ENCODE measurements at places on chromosomes 13 and 19.

- no peak for DNase-seq
Observed at GRCh38 chr13:45068036-45069001, 52.0 kb upstream of the GTF2F2 start.

DNA sequence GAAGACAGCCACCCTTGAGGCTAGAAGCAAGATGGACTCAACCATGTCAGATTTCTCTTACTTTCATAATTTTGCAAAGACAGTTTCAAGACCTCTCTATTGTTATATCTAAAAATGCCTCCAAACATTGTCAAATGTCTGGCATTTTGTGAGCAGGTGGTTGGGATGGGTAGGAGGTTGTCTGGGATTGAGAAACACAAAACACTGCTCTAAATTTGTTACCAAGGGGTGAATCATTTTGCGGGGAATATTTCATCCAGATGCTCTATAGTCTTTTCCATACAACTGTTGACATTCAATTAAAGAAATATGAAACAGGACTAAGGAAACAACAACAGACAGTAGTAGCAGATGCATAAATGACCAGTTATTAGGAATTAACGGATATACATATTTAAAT is 208.2 kb downstream of the ITGBL1 start:
- no peak for DNase-seq

- DNase-seq, result no peak
Observed at GRCh38 chr19:50002386-50002960, 22.7 kb downstream of the VRK3 start.

- DNase-seq, result no peak
Observed at GRCh38 chr13:112953591-112954487, 15.2 kb upstream of the MCF2L start.

DNA sequence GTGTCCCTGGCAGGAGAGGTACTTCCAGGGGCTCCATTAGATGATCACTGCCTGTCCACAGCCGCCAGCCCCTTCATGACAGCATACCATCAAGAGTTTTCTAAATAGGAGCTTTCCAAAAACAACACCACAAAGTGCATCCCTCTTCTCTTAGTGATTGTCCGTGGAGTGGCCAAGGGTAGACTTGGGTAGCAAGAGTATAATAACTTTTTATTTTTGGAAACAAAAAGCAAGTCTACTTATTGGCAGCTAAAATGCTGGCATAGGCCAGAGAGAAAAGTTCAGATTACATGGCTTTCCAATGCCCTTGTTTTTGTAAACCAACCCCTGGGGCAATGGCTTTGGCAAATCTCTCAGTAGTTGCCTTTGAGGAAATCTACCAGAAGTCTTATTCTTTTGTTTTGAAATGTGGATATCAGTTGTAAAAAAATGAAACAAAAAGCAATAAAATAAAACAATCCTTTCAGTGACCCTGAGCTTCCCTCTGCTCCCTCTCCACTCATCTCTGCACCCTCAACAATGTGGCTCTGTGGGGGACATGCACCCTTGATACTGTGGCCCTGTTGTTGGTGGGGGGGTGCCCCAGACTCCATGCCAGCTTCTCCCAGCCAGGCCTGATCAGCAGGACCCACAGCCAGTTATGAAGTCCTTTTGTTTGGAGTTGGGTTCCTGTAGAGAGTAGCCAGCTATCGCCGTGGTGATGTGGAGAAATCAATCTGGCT is 294.1 kb downstream of the DLEU7 start:
- no peak for DNase-seq

DNA sequence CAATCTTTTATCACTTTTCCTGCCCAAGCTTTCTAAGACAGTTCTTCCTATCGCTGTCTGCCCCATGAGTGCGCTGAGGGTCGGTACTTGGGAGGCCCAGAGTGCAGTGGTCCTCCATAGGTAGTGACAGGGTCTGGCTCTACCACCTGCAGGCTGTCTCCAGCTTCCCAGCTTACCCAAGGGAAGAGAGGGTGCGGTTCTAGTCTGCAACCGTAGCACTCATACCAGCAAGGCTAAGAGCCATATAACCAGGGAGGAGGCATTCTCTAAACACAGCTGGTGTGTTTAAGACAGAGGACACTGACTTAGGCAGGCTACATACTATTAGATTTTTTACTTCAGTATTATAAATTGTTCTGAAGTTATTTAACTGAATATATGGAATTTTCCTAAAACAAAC is 8.2 kb downstream of the PROZ start:
- DNase-seq, result no peak

- DNase-seq, result no peak
Observed at GRCh38 chr19:38644719-38645118, 2.7 kb upstream of the ACTN4 start.

DNA sequence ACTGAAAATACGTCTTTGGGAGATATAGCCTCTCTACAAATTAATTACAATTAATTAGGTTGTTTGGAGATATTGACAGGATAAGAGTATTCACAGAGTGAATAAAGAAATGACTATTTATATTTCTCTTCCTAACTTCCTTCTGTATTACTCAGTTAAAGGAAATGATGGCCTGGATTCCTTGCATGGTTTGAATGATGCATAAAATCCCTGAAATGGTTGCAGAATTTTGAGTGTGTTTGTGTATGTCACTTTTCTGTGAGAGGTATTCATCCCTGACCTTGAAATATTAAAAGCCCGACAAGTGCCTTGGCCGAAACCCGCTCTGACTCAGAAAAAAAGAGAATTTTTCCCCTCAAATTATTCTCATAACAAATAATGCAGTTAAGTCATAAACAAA is 90.0 kb downstream of the PDS5B start:
- no peak for DNase-seq

DNA sequence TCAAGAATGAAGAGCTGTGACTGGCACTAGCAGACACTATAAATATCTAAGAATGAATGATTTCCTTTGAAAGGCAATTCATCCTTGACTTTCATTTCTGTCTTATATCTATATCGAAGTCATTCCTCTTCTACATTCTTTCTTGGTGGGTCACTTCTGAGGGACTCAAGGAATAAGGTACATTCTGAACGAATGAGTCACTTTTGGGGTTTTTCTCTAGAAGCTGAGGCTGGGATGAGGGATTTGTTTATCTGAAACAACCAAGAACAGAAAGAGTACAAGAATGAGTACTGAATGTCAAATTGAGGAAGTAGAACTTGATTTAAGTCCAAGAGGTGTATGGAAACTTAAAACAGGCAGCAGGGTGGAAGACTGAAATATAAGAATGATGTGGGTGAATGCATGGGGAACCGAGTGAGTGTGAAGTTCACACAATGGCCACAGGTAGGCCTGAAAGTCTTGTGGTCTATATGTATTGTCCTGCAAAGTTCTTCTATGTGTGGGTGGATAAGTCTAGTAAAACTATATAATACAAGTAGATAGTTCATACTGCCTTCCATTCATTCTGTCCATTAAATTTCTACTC is 343.9 kb downstream of the OXGR1 start:
- DNase-seq, result no peak
